ENCODE measurements at places on chromosomes 12 and 14.

DNA sequence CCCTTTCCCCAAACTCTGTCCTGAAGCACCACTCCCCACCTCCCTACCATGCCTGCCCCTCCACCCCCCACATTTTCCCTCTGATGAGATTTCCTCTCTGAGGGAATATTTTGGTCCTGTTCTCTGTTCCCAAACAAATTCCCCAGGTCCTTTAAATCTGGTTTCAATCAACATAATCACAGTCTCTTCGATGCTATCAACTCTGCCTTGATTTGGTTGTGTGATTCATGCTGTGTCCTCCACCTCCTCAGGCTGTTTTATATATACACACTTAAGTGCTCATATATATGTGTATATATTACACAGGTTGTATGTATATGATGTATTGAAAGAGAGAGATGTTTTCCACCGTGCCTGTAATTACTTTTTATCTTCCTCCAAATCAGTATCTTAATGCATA lies 36.0 kb downstream of the NTF3 start:
- no peak for DNase-seq

GRCh38 chr12:127280393-127281275 lies 986.3 kb upstream of the TMEM132C start:
- no peak for DNase-seq

GRCh38 chr12:110739894-110740293 lies 2.8 kb downstream of the PPP1CC start:
- DNase-seq, result no peak

DNA sequence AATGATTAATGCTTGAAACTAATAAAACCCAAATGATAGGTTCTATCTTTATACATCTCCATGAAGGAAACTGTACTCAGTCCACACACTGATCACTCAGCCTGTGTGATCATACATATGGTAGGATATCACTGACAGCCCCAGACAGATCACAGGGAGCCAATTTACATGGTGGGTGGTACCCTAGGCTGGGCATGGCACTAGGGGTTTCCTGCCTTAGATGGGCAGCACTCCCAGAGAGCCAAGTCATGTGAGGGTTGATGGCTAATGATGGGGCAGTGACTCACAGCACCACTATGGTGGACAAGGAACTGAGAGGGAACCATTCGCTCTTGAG lies 89.6 kb upstream of the PTPRR start:
- DNase-seq, result no peak

DNA sequence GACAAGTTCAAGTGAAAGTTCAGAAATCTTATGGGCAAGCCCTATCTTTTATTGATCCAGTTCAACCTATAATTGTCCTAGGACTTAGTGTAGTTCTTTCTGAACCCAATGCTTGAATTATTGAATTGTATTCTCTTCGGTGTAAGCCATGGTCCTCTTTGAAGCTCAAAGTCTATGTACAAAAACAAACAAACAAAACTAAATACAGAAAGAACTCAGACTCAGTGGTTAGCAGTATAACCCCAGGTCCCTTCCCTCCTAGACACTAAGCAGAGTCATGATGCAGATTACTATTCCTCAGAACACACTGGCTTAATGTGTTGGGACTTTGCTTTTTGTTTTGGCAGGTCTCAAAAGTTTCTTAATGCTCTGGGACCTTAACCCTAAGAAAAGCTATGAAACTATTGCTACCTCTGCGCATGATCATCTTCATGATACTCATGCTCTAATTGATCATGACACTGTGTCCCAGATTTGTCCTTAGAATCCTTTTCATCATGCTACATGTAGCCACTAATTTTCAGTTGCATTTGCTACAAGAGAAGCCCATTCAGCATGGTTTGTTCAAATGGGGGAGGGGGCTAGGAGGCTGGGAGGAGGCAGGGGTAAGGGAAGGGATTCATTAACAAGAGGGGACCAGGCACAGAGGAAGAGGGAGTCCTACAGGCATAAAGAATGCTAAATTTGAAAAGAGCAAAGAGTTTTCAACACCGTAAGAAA lies 35.1 kb upstream of the NAA30 start:
- DNase-seq, result no peak

GRCh38 chr14:94026889-94027469 lies 839 bp downstream of the OTUB2 start:
- DNase-seq, result no peak

All from NCI-H187 treated with DMSO at 0.1 percent for 48 hours (cell line).